Testis (tissue), 5 donors: ENCODE measurements at places on chromosomes 4 and X. TPM values are rescaled to one million over a fixed set of nuclear protein-coding genes. Genes with fewer than 3 reads are reported as not detected.

PABPC1L2A gene
- 1.0 TPM for polyA plus RNA-seq

GRCh38 chr4:164617426-164617825 is 136.5 kb upstream of the SMIM31 start:
- no peaks in the 10 kb centered on the region for H3K36me3 ChIP-seq
- no peak for DNase-seq
- no peaks in the 10 kb centered on the region for H3K4me1 ChIP-seq
- H3K27ac ChIP-seq = no peak overlapping the region
- no peak overlapping the region for H3K4me3 ChIP-seq

GRCh38 chr4:139770361-139770760 is 104.7 kb downstream of the MGST2 start:
- no peak overlapping the region for H3K27ac ChIP-seq
- peaks cover 9% of the 10 kb centered on the region for H3K4me1 ChIP-seq
- DNase-seq = peak; percentile 44
- no peak overlapping the region for H3K4me3 ChIP-seq
- H3K36me3 ChIP-seq = no peaks in the 10 kb centered on the region

- H3K27ac ChIP-seq = no peak overlapping the region
- no peaks in the 10 kb centered on the region for H3K36me3 ChIP-seq
- H3K4me3 ChIP-seq = no peak overlapping the region
- no peaks in the 10 kb centered on the region for H3K27me3 ChIP-seq
Observed at GRCh38 chr4:31272331-31273061, 552.3 kb downstream of the PCDH7 start.

GRCh38 chr4:10019521-10020051 is 1.7 kb downstream of the SLC2A9 start:
- H3K27me3 ChIP-seq = no peaks in the 10 kb centered on the region
- H3K4me3 ChIP-seq = peak overlapping the region; percentile 55
- no peak for DNase-seq
